ENCODE measurements at places on chromosomes 2 and 18.

DNA sequence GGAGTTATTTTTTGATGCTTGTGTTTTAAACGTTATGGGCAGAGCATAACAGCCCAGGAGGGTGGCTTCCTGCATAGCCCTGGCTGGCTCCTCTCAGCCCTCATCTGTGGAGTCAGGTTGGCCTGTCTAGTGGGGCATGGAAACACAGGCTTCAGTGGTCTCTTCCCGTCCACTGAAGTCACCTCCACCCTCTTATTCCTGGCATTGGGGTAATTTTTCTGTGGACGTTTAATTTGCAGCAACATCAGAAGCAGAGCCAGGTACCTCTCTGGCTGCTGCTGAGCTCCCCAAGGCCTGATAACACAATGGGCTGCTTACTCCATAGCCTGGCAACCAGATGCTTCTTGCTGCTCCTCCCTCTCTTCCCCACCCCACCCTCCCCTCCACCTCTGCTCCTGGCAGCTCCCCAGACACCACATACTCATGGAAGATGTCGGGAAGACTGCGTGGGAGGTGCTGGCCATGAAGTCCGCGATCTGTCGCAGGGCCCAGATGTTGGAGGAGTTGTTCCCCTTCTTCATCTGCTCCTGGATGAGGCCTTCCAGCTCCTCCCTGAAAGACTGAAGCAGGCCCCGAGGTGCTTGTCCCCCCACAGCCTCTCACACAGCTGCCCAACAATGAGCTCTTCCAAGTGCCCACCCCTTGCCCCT lies 64.0 kb downstream of the ADD2 start:
- H3K36me3 ChIP-seq = no peaks in the 10 kb centered on the region
- H3K27me3 ChIP-seq = no peaks in the 10 kb centered on the region
- peaks cover 13% of the 10 kb centered on the region for H3K4me1 ChIP-seq
- no peak overlapping the region for H3K27ac ChIP-seq
- DNase-seq = no peak
- no peak overlapping the region for H3K4me3 ChIP-seq

DNA sequence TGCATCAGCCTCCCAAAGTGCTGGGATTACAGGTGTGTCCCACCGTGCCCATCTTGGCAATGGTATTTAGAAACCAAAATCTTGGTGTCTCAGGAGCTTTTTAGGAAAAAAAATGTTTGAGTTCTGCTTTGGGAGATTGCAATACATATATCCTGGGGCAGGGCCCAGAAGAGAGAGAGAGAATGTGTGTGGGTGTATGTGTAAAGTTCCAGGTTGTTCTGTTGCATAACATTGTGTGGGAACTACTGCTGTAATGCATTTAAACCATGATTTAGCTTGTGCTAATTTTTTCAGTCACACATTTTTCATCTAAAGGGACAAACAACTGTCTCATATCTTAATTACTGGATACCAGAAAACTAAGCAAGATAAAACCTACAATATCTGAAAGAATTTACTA lies 70.8 kb upstream of the NABP1 start:
- no peak for DNase-seq
- no peak overlapping the region for H3K4me3 ChIP-seq
- no peaks in the 10 kb centered on the region for H3K27me3 ChIP-seq
- no peaks in the 10 kb centered on the region for H3K36me3 ChIP-seq

DNA sequence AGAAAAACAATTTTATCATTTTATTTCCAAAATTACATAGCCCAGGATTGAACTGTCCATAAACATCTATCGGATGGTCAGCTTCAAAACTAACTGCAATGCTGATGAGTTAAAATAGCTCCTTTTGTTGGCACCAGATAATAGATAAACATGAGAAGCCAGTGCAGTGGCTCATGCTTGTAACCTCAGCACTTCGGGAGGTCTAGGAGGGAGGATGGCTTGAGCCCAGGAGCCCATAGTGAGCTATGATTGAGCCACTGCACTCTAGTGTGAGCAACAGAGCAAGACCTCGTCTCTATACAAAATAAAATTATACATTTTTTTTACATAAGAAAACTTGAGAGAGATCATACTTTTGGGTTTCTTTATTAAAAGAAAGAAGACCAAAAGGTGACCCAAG lies 34.6 kb upstream of the IMPA2 start:
- peak overlapping the region; percentile 79 for H3K27ac ChIP-seq
- H3K27me3 ChIP-seq = no peaks in the 10 kb centered on the region
- no peaks in the 10 kb centered on the region for H3K36me3 ChIP-seq
- peaks cover 24% of the 10 kb centered on the region for H3K4me1 ChIP-seq
- no peak for DNase-seq

GRCh38 chr2:201144101-201145051 lies 28.4 kb downstream of the CFLAR start:
- peaks cover 34% of the 10 kb centered on the region for H3K4me1 ChIP-seq
- H3K36me3 ChIP-seq = peaks cover 11% of the 10 kb centered on the region
- peak overlapping the region; percentile 60 for H3K27ac ChIP-seq
- no peak for DNase-seq
- no peaks in the 10 kb centered on the region for H3K27me3 ChIP-seq

DNA sequence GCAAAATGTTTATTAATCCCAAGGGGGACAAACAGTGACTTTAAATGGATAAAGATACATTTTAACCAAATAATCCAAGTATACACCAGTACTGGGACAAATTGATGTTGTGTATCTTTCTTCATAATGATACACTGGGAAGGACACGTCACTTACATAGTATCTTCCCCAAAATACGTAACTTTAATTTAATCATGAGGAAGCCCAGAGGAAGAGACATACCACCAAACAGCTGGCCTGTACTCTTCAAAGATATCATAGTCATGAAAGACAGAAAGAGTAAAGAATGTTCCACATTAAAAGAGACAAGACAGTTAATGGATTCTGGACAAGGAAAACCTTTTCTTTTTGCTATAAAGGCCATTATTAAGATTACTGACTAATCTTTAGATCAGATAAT lies 37.1 kb downstream of the AGFG1 start:
- DNase-seq = no peak
- H3K27ac ChIP-seq = peak overlapping the region; percentile 46
- H3K36me3 ChIP-seq = peaks cover 3% of the 10 kb centered on the region
- no peak overlapping the region for H3K4me3 ChIP-seq
- H3K4me1 ChIP-seq = peaks cover 75% of the 10 kb centered on the region

DNA sequence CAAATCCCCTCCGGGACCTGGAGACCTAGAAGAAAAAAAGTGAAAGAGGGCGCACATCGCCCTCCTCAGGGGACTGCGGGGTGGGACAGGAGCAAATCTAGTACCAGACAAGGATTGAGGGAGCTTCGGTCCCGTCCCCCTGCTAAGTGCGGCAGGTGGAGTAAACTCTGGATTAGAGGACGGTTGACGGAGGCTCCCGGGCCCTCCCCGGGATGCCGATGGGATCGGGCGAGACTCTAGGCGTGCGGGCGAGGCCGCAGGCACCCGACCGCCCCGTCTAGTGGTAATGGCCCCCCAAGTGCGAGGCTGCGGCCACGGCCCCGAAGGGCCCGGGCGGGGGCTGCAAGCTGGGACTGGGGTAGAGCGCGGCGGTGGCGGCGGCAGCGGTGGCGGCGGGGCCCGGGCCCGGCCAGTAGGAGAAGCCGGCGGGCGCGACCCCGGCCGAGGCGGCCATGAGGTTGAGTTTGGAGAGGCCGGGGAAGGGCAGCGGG lies 3.5 kb downstream of the FEV start:
- H3K27ac ChIP-seq = peak overlapping the region; percentile 43
- DNase-seq = no peak
- H3K27me3 ChIP-seq = peaks cover 71% of the 10 kb centered on the region
- H3K36me3 ChIP-seq = no peaks in the 10 kb centered on the region
